Activated CD4-positive, CD25-positive, alpha-beta regulatory T cell (primary cell): ENCODE measurements at places on chromosomes 1 and 21.

- DNase-seq, result no peak
Observed at GRCh38 chr1:44694863-44695478, 20.5 kb downstream of the ARMH1 start.

- DNase-seq, result no peak
Observed at GRCh38 chr1:57633056-57633455, 209.2 kb upstream of the DAB1 start.

GRCh38 chr1:61253912-61254633 is 171.7 kb downstream of the NFIA start:
- no peak for DNase-seq

DNA sequence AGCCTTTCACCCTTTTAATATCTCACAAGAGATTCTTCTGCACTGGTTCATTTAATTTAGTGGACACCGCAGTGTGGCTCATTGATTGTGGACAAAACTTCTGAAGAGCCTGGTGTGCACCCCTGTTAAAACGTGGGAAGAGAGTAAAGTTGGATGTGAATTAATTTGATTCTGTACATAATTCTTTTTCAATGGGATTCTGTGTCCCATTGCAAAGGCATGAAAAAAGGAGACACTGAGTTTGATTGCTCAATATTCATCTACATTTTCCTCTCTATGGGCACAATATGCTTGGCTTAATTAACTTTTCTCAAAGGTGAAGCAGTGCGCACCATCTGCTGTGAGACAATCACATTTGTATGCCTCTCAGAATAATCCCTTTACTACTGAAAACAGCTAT is 95.1 kb downstream of the BARHL2 start:
- DNase-seq, result no peak

GRCh38 chr21:38121888-38122720 is 134.7 kb upstream of the KCNJ15 start:
- no peak for DNase-seq

- no peak for DNase-seq
Observed at GRCh38 chr1:189859385-189859977, 618.2 kb downstream of the BRINP3 start.

DNA sequence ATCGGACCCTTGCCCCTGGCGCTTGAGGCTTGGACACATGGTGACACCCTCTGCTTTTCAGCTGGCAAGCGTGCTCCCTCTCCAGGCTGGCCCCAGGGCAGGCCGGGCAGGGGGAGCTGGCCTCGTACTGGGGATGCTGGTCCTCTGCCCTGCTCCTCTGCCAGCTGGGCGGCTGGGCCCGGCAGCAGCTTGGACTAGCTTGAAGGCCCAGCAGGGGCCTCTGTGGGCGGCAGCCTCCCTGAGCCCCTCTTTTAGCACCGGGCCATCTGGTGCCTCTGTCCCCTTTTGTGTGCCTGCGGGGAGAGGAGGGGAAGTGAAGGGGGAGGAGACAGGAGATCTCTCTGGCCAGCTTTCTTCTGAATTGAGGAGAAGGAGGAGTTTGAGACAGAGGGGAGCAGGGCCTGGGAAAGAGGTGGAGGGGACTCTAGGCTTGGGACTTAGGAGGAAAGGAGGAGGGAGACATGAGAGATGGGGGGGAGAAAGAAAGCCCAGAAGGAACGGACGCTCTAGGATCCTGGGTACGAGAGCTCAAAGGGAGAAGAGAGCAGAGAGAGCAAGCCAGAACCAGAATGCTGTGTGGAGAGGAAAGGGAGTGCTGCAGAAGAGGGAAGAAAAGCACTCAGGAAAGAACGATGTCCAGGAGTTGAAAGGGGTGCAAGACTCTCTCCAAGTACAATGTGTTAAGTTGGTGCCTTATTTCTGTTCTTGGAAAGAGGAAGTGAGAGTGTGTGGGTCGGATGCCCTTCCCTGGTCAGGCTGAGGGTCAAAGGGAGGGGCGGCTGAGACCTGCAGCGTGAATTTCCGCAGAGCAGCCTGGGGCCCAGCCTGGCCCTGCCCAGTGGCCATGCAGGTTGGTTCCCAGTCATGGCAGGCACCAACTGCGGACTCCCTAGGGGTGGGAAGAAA is 40.3 kb downstream of the IER5 start:
- no peak for DNase-seq

GRCh38 chr1:117014209-117014608 is 12.6 kb downstream of the CD101 start:
- DNase-seq, result no peak

DNA sequence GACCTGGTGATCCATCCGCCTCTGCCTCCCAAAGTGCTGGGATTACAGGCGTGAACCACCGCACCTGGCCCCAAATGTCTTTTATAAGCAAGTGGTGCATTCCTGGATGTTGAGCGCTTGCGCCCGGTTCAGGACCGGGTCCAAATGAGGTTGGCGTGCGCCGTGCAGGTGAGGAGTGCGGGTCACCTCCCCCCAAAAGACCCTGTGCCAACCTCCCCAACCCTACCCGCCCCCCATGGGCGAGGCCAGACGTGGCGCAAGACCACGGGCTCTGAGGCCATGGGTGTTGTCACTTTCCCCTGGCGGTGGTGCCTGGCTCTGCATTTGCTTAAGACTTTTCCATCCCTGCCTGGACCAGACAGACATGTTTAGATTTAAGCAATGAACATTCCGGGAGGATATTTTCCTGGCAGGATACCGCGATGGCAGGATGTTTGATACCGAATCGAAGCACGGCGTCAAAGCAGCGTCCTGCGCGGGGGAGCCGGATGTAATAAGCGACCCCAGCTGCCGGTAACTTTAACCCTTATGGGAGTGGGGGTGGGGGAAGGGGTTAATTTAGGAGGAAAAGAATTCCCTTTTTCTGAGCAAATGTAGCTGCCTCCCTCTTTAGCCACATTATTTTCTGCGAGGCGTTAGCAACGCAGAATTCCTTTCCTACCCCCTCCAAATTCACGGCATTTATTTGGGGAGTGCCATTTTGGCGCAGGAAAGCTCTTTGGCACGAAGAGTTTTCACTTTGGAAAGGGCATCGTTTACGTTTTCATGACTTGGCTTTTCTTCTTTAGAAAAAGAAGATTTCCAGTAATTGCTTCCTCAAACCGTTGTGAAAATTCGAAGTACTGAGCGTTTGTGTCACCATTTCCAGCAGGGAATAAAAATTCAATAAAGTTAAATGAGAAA is 27.8 kb upstream of the RNF187 start:
- peak; percentile 11 for DNase-seq

GRCh38 chr1:1943834-1944570 is 24.9 kb upstream of the TMEM52 start:
- DNase-seq, result peak; percentile 42

DNA sequence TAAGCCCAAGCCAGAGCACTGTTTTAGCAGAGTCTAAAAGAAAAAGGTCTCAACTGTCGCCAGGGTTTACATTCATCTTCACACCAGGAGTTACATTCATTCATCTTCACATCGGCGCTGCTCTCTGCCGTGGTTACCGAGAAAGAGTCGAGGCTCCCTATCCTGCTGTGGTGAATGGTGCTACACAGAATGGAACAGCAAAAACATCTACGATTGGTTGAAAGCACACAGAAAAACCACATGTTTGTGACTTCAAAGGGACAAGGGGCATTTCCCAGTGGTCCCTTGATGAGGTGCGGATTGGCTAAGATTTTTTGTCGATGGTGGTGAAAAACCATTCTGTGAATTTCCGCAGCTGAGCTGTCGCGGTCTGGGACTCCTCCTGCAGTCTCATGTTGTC is 231.1 kb downstream of the SIPA1L2 start:
- no peak for DNase-seq

DNA sequence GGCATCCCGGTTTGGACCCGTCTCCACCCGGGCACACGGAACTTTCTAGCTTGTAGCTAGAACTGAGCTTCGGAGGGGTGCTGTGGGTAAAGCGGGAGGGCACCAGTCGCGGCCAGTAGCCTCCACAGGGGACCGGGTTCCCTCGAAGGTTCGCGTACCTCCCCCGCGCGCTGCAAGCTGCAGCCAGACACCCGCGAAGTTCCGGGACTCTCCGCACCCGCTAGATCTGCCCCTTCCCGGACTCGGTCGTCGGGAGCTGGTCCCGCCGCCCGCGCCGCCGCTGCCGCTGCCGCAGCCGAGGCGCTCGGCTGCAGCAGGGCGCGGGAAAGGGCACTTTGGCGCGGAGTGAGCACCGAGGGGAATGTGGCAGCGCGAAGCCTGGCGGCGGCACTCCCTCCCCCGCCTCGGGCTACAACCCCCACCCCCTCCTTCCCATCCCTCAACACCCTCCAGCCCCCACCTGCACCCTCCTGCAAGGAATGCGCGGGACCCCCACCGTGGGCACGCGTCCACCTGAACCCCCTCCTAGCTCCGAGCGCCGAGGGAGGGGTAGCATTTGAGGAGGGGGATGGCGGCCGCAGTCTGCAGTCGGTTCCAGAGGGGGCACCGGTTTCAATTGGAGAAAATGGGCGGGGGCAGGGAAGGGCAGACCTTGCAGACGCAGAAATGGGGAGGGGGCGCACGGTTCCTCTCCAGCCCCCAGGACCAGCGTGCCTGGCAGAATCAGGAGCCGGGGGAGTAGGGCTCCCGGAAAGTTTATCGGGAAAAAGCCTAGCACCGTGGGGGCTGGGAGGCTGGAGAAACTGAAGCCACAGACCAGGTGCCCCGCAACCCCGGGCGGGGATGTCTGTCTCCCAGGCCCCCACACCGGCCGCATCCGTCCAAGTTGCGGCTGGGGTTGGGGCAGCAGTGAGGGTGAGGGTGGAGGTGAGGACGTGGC is 968 bp downstream of the CSMD2 start:
- DNase-seq, result no peak

DNA sequence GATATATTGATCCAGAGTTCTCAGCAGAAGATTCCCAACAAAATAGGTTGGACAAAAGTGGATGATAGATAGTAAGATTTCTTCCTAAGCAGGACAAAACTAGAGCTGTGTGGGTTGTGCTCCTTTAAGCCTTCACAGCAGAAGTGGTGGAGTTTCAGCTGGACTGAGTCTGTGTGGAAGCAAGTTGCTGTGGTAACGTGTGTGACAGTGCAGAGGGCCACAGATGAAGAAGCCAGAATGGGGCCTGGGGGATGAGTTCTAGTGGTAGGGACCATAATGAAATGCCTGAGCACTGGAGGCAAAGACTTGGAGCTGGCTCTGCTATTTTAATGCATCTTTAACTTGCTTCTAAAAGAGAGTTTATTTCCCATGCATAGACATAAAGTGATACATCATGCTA is 238.7 kb upstream of the POGK start:
- DNase-seq, result no peak

DNA sequence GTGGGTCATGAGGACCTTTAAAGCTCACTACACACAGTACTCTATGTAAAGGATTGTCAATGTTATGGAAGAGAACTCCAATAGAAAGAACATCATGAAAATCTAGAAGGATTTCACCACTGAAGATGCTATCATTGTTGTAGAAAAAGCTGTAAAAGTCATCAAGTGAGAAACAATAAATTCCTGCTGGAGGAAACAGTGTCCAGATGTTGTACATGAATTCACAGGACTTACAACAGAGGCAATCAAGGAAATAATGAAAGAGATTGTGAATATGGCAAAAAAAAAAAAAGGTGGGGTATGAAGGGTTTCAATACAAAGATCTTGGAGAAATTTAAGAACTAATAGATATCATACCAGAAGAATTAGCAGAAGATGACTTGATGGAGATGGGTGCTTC is 355.1 kb upstream of the ZRANB2 start:
- no peak for DNase-seq

- no peak for DNase-seq
Observed at GRCh38 chr1:99580451-99580850, 65.5 kb upstream of the PALMD start.

DNA sequence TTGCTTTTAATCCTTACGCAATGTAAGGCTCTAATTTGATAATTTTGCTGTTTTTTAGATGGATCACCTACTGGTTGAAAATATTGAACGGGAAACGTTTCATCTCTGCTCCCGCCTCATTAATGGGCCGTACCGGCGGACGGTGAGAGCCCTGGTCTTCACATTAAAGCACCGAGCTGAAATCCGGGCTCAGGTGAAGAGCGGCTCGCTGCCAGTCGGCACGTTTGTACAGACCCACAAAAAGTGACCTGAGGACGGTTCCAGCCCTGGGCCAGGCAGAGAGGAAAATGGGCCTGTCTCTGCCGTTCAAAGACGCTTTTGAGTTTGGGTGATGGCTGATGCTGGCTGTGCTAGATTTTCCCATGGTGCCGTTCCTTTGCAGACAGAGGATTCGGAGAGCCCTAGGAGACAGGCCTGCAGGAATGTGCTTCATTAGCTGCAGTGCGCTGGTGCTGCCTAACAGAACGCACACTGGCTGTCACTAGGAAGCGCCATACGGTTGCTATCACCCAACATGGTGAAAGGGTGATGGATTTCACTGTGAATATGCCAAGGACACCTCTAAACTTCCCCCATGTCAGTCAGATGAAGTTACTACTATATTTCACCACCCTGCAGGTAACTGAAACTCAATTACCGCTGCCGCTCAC is 42.9 kb downstream of the TCEANC2 start:
- DNase-seq, result no peak

DNA sequence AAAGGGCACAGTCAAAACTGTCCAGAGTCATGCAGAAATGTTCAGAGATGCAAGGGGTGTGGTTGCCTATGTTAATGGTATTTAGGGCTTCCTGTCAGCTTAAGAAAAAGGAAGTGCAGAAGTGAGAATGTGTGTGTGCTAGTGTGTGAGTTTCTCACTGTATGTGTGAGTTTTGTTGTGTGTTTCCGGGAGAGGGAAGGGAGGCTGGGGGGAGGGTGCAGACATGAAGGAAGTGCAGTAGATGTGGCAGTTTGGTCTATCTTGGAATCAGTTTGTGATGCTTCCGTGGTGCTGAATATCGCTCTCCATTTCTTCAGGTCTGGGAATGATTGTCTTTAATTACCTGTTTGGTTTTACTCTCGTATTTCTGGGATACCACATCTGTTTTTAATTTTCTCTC is 16.5 kb upstream of the ATP6V1G3 start:
- DNase-seq, result no peak

GRCh38 chr1:57258557-57259325 is 165.1 kb downstream of the DAB1 start:
- no peak for DNase-seq

- no peak for DNase-seq
Observed at GRCh38 chr21:29904359-29905282, 35.2 kb downstream of the GRIK1 start.

GRCh38 chr1:212495766-212496494 is 63.2 kb downstream of the NENF start:
- DNase-seq, result no peak

DNA sequence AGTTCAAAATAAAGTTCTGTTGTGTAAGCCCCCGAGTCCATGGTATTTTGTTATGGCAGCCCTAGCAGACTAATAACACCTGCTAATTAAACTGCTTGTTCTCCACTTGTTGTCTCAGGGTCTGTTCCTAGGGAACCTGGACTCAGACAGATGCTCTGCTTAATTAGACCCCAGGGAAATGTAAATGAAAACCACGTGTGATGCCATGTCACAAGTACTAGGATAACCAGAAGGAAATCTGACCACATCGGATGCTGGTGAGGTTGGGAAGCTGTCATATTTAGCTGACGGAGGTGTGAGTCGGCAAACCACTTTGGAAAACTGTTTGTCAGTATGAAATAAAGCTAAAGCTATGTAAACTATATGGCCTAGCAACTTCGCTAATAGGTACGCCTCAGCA is 19.6 kb downstream of the EDN2 start:
- no peak for DNase-seq

DNA sequence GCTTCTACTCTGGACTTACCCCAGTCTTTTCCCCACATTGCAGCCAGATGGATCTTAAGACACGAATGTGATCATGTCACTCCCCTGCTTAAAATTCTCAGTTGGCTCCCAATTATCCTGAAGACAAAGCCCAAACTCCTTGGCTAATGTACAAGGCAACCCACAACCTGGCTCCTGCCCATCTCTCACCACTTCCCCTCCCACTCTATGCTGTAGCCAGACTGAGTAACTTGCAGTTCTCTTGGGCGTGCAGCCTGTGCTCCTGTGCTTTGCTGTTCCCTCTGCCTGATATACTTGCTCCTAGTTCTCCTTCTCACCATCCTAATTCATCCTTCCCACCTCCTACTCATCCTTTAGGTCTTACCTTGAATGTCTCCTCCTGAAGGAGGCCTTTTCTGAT is 56.2 kb downstream of the LGR6 start:
- no peak for DNase-seq
